ENCODE measurements at places on chromosomes 7 and 10.
A peak's percentile ranks its signal among the peaks of the same experiment; 100 is the strongest.

DNA sequence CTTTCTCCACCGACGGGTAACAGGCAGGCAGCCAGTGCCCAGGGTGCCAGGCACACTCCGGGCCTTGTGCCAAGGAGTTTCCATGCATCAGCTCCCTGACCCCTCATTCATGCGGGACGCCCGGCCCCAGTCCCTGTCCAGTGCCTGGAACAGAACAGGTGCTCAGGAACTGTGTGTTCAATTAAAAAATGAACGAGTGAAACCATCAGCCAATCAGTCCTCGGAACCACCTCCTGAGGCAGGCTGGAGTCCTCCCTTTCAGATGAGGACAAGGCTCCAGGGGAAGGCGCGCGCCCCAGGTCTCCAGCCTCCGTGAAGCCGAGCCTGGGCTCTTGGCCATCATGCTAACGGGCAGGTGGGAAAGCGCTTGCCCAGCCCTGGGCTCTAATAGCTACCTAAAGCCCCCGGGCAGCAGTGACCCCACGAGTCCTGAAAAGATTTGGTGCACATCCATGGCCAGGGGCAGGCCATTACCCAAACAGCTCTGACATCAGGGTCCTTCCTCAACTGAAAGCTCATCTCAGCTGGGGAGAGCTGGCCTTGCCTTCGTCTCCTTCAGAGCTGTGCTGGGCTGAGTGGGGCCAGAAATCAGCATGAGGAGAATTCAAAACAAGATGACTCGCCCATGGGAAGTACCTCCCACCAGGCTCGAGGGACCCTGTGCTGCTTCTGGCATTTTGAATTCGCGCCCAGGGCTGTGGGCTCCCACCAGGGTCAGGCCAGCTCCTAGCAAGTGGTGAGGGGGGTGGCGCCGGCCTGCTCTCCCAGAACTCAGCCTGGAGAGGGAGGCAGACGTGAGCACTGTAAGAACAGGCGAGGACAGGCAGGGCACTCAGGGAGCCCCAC is 200.5 kb downstream of the MAD1L1 start:
- no peak for DNase-seq

- no peak for DNase-seq
Measured at GRCh38 chr10:102878629-102879028, 9.4 kb downstream of the AS3MT start.

DNA sequence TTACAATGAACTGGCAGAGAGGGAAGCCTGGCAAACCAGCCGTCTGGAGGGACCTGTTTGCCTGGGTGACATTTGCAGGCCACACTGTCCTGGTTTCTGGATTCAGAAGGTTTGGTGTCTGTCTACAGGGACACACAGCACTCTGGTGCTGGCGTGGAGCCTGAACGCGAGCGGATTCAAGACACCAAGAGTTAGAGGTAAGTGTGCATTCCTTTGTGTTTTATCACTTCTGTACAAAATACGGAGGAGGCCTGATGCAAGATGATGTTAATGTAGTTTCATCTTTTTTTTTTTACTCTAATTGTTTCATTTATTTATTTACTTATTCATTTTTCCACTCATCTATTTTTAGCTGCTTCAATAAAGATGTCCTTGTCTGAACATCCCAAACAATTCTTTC is 485.3 kb upstream of the ADARB2 start:
- no peak for DNase-seq

DNA sequence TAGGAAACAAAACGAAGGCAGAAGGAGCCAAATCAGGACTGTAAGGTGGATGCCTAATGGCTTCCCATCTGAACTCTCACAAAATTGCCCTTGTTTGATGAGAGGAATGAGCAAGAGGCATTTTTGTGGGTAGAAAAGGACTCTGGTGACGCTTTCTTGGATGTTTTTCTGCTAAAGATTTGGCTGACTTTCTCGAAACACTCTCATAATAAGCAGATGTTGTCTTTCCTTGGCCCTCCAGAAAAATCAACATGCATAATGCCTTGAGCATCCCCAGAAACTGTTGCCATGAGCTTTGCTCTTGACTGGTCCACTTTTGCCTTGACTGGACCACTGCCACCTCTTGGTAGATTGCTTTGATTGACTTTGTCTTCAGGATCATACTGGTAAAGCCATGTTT is 13.5 kb downstream of the PTPN12 start:
- DNase-seq: peak; percentile 42

DNA sequence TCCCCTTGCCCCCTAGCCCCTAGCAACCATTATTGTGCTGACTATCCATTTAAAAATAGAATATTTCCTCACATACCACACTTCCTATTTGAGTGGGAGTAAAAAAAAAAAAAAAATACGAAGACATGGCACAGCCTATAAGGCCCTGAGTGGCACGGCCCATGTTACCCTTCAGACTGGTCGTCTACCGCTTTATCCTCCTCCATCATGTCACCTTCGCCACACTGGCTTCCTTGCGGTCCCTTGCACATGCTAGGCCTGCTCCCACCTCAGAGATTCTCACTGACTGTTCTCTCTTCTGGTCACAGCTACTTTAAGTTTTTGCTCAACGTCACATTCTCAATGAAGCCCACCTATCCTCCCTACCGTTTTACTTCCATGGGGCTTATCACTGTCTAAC is 130.3 kb downstream of the ATE1 start:
- no peak for DNase-seq

GRCh38 chr7:124701955-124702354 is 63.6 kb downstream of the GPR37 start:
- no peak for DNase-seq

GRCh38 chr10:111811517-111811916 is 372.0 kb downstream of the GPAM start:
- no peak for DNase-seq

- no peak for DNase-seq
Measured at GRCh38 chr7:129865093-129865924, 87.5 kb downstream of the UBE2H start.

GRCh38 chr10:5509236-5509635 is 9.9 kb upstream of the CALML5 start:
- no peak for DNase-seq

- no peak for DNase-seq
Measured at GRCh38 chr7:50421043-50421442, 29.1 kb downstream of the FIGNL1 start.

DNA sequence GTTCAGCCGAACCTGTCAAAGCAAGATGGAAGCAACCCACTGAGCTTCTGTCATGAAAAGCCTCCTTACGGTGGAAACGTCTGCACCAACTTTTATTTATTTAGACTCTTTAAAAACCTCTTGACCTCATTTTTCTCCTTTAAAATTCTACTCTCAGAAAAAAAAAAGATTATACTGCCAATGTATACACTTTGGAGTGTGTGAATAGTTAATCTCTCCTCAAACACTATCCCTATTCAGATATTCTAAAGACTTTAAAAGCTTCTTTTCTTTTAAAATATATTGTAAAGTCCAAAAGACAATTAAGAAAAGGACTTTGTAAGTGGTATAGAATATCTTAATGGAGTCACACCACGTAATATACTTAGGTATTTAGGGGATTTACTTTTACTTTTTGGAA is 335.2 kb upstream of the SEMA3D start:
- DNase-seq: no peak

GRCh38 chr7:141452911-141453310 is 98.3 kb upstream of the AGK start:
- no peak for DNase-seq

GRCh38 chr10:7407368-7408290 is 3.2 kb downstream of the SFMBT2 start:
- no peak for DNase-seq

- DNase-seq: no peak
Measured at GRCh38 chr7:102866535-102867215, 46.1 kb upstream of the LRRC17 start.

DNA sequence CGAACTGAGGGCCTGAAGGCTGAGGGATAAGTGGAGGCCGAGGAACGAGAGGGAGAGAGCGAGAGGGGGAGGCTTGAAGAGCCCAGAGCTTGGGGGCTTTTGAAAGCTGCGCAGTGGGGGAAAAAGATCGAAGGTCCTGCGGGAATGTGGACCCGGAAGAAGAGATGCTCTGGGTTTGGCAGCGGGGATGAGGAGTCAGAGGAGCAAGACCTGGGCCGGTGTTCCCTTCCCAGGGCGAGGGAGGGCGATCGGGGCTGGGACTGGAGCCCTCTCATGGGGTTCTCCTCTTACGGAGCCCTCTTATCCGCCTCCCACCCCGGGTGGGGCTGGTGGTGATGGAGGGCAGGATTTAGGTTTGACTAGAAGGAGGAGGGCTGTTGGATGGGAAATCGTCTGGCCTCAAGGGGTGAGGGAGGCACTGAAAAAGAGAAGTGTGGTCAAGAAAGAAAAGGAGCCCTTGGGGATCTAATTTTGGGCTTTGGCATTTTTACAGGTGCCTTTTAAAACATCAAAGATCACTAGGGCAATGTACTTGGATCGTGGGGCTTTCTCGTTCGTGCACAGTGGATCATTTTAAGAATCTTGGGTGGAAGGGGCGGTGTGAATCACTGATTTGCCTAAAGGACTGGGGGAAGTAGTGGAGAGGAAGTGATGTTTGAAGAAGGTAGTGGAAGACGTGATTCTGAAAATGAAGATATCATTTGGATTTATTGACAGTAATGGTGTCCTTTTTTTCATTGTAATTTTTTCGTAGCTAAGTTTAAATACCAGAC is 637 bp downstream of the SAMD8 start:
- no peak for DNase-seq

GRCh38 chr7:67856046-67856445 is 859.4 kb downstream of the TYW1 start:
- DNase-seq: no peak

GRCh38 chr10:60073781-60074656 is 167.7 kb upstream of the CCDC6 start:
- no peak for DNase-seq

DNA sequence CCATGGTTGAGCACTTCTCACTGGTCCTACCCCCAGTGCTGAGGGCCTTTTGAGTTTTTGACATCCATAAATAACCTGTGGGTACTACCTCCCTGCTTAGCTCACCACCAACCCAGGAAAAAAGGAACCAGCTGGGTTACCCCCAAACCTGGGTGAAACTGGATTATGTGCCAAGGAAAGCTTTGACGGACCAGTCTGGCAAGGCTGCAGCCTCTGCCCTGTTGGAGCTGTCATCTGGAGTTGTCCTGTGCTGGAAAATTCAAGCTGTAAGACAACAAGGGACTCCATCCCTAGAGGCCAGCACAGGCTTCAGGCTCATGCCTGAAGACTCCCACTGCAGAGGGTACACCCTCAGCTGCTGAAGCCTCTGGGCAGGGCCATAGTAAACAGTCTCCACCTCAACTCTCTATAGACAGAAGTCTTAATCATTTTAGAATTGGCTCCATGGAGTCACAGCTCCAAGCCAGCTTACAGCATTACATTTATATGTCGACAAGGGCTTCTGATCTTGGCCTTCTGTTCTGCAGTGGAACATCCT is 115.5 kb upstream of the AFAP1L2 start:
- DNase-seq: no peak

DNA sequence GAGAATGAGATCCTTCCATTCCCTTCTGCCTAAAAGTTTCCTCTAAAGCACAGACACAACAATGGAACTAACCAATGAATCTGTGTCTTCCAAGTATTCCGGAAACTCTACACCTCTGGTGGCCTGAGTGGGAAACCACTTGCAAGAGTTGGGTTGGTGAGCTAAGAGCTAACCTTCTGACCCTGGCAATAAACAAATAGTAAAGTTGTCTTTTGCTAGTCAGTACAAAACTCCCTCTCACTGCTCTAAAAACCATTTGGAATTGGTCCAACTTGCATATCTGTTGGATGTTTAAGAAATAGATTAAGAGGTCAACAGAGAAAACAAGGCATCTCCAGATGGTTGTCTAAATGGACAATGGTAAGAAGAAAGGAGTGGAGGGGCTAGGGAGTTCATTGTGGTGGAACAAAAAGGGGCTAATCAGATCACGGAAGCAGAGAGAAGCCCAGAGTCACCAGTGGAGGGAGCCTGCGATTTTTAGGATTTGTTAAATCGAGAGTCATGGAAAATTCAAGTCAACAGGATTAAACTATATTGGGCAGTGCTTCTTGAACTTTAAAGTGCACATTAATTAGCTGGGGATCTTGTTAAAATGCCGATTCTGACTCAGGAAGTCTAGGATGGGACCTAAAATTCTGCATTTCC is 192.3 kb downstream of the EVX1 start:
- no peak for DNase-seq

GRCh38 chr7:126541406-126541805 is 711.3 kb downstream of the GRM8 start:
- no peak for DNase-seq

- no peak for DNase-seq
Measured at GRCh38 chr7:45048748-45049147, 40.0 kb downstream of the NACAD start.

DNA sequence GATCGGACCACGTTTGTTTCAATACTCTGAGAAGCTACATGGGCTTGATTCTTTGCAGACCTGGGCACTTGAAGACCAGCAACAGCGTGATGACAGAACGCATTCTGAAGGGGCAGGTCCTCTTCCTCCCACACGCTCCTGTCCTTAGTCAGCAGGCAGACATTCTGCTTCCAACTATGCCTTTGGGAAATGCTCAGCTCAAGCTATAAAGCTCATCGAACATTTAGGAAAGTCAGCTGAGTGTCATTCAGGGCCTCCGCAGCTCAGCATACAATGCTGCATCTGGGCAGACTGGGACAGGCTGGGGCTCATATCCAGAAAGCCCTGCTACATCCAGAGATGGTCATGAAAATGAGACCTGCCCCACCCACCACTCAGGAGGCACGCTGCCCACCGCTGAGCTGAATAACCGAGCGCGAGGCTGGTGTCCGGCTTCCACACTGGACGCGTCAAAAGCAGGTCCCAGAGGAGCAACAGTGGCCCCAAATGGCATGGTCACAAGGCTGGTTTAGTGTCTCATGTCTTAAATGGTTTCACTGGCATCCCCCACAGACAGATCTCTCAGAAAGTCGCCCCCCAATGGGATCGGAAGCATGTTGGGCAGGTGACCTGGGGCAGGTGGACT is 274.0 kb downstream of the DNAJB6 start:
- no peak for DNase-seq

- peak; percentile 26 for DNase-seq
Measured at GRCh38 chr10:88754287-88754686, 5.5 kb upstream of the LIPN start.

DNA sequence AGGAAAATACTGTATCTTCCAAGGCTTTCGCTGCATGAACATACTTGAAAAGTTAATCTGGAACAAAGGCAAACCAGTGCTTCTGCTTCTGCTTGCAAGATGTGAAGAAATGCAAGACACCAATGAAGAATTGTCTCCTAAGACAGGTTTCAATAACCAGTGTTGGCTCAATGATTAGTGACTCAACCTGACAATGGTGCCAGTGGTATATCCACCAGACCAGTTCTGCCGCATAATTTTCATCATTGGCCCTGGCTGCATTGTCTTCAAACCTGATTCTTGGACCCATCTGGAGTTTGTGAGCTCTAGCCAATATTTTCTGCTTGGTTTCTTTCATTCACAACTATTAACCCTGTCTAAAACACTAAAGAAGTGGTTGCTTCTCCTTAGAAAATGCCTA is 13.6 kb upstream of the STAMBPL1 start:
- DNase-seq: no peak

GRCh38 chr10:98848361-98848760 is 387.3 kb downstream of the HPSE2 start:
- DNase-seq: no peak

GRCh38 chr7:18366394-18366793 is 129.2 kb upstream of the HDAC9 start:
- no peak for DNase-seq

- DNase-seq: no peak
Measured at GRCh38 chr7:148173369-148173768, 417.2 kb upstream of the C7orf33 start.

GRCh38 chr7:155741805-155742204 is 70.5 kb downstream of the SHH start:
- DNase-seq: no peak

Measured in non-pigmented ciliary epithelial cell (primary cell).